ENCODE measurements at places on chromosomes 2 and 18.

GRCh38 chr2:6060992-6061663 lies 368.9 kb downstream of the SOX11 start:
- no peak for DNase-seq

GRCh38 chr2:106882673-106883072 lies 3.3 kb downstream of the ST6GAL2 start:
- DNase-seq: no peak

- DNase-seq: no peak
These were observed 671.6 kb downstream of the PLCL1 start for GRCh38 chr2:198476007-198476406.

DNA sequence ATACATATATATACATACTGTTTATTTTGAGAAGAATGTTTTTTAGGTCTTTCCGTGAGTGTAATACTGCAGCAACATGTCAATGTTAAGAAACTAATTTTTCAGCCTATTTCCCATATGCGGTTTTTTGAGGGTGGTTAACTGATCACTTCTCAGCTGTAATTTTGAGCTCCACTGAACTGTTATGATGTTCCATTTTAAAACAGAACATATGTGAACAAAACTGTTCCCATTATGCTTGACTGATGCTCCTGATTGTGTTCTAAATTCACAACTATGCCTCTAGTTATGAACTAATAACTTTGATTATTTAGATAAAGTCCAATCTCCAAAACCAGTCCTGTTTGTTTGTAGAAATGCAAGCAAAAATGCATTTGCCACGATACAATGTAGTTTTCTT lies 511.2 kb upstream of the FSIP2 start:
- no peak for DNase-seq

DNA sequence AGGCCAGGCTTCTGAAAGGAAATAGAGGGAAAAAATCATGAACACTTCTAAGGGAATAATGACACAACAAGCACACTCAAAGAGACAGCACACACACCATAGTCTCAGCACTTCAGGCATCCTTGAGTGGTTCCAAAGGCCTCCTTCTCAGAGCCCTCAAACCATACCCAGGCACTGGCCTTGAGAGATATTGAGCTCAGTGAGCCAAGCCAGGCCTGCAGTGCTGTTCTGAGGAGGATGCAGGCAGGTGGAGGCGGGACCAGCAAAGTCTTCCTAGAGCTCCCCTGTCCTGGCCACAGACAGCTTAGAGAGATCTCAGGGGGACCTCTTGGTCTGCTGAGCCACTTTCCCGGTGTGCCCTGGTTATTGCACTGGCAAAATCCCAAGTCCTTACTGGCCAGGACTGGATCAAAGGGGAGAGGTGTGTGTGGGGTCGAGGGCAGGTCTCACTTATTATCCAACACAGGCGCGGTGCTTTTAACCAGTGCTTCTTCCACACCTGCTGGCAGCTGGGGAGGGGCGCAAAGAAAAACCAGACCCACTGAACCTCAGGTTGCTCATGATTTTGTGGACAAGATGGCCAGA lies 86.8 kb upstream of the HAAO start:
- no peak for DNase-seq

DNA sequence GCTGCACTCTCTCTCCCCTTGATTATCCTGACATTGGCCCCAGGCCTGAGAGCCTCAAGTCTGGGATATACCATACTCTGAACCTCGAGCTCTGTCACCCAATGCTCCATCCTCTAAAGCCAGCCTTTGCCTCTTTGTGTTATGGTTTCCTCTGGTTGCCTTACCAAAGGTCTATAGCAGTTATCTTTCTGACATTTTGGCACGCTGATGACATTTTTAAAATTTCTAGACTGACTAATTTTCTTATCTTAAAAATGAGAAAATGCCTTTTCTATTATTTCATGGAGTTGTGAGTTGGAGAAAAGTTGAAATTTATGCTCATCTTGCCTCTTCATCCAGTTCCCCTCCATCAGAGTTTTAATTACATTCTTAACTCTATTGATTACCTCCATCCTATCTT lies 62.7 kb downstream of the PKP4 start:
- no peak for DNase-seq

- no peak for DNase-seq
These were observed 67.4 kb upstream of the GALNT5 start for GRCh38 chr2:157190151-157190550.

- DNase-seq: no peak
These were observed 22.8 kb downstream of the TRABD2A start for GRCh38 chr2:84858123-84858522.

- DNase-seq: no peak
These were observed 168.5 kb downstream of the SPP2 start for GRCh38 chr2:234219046-234219310.

- no peak for DNase-seq
These were observed 96.8 kb downstream of the TAF4B start for GRCh38 chr18:26322890-26323653.
